Right kidney (tissue), 9 donors: ENCODE measurements at places on chromosomes 16 and 17.

- DNase-seq: no peak
Measured at GRCh38 chr17:728911-729310, 3.5 kb upstream of the TLCD3A start.

DNA sequence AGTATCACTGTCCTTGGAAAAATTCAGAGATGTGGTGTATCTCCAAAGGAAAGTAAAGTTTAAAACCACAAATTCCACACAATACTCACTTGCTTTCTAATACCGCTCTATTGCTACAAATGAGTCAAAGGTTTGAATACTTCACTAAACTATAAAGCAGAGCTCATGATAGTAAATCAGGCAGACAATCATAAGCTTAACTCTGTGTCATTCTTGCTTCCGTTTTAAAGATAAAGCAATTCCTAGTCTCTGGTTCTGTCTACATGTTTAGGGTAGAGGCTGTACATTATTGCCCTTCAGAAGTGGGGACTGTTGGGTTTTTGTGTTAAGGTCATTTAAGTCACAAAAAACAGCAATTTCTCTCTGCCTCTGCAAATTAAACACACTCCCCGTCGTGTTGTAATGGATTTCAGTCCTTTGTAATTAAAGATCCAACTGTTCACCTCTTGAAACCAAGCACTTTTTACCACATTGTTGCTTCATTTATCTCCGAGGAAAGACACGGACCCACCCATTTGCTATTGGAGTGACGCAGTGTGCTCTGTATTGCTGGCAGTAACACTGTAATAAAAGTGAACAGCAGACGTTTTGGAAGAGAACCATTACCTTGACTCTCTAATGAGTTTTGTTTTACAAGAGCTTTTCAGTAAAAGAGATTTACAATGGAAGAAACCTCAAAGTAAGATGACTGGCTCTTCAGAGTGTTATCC, 83.1 kb upstream of the CNTNAP4 start:
- peak; percentile 0 for DNase-seq

GRCh38 chr17:67481808-67482207, 104.7 kb downstream of the PITPNC1 start:
- DNase-seq: no peak

DNA sequence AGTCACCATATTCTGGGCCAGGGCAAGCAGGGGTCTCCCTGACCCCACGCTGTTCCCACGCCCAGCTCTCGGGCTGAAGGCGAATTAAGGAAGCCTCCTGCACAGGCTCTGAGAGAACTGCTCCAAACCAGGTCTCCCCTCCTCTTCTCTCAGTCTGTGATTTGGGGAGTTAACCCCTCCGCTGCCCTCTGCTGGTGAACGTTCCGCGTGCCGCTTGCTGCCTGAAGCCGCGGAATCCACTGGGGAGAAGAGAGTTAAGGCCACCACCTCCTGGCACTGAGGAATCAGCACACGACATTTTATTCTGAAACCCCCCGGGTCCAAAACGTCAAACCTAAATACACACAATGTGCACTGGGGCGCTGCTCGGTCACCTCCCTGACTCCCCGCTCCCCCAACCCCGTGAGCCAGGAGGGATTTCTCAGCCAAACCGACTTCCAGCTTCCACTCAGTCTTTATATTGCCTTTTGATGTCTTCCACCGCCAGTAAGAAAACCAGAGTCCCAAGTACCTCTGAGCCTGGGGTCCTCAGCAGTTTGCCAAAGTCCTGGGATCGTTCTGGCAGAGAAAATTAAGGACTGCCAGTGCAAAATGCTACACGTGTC, 54.4 kb upstream of the RCVRN start:
- DNase-seq: peak; percentile 64

DNA sequence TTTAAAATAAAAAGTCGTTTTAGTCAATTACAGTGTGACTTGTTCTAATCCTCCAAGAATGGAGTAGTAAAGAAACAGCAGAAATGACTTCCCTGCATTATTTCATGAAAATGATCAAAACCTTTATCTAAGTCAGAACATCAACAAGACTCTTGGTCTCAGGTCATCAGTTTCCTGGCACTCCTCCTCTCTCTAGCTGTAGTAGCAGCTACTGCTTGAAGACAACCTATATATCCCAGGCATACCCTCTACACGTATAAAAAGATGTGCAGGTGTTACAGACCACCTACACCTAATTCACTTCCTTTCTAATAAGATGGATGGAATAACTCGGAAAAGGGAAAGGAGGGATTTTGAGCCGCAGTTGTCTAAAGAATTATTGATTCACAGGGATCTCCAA, 1.6 kb upstream of the FBF1 start:
- no peak for DNase-seq

DNA sequence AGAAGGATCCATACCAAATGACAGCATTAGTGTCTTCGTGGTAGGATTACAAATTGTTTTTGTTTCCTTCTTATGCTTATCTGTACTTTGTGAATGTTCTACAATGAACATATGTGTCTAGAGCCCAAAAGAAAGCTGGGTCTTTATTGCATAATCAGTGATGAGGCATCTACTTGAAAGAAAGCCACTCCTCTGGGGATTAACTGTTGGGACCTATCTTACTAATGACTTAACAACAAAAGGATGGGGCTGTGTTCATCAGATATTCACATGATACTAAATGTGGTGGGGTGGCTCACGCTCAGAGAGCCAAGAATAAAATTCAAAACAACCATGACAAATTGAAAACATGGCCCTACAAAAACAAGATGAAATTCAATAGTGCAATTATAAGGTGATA, 160.2 kb downstream of the RGS9 start:
- no peak for DNase-seq

DNA sequence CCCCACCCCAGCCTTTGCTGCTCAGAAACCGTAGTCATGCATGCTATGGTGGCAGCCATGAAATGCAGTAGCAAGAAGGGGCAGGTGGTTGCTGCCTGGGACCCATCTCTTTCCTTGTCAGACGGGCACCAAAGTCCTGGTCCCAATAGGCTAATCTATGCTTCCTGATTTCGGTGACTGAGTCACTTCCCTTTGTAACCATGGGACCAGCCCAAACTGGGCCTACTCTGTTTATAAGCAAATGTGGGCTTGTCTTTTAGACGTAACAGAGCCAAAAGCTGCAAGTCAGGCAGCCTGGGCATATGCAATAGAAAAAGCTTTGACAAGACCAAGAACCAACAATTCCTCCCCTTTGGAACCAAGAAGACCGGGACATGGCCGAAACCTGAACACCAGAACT, 99.1 kb upstream of the RBBP6 start:
- no peak for DNase-seq

DNA sequence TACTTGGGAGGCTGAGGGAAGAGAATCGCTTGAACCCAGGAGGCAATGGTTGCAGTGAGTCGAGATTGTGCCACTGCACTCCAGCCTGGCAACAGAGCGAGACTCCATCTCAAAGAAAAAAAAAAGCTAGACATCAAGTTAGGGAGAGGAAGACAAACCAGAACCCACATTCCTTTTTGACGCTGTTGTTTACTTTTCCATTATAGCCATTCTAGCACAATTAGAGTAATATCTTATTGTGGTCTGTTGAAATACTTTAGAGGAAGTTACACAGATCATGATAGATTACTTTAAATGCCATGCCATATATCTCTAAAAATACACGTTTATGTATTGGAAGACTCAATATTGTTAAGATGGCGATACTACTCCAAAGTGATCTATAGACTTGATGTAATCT, 16.5 kb upstream of the ABCC1 start:
- DNase-seq: no peak

DNA sequence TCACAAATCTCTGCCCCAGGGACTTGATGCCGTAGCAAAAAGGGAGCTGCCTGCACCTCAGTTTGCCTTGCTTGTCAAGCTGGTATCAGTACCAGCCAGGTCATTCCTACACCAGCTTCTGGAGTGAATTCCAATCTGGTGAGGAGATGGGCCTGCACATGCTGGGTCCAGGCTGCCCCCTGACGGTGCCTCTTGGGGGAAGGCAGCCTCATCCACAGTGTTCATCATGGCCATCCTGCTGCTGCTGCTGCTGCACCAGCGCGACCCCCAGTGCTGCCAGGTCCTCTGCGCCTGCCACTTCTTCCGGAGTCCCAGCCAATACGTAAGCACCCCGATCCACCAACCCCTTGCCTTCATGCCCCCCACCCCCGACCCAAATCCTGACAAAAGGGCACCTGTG, 8.3 kb downstream of the MRPL27 start:
- no peak for DNase-seq

DNA sequence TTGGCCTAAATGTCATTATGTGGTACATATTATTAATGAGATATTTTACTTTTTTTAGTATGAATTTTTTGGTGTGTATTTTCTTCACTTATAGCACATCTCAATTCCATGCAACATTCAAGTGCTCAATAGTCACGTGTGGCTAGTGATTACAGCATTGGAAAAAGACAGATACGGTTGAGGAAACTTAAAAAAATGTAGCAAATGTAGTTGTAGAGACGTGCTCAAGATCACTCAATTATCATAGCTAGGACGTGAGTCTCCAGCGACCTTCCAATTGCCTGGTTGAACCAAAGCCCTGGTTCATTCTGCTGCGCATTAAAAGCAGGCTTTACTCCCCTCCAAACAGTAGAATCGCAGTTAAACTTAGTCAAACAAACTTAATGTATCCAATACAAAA, 1.2 kb upstream of the LIG3 start:
- no peak for DNase-seq

GRCh38 chr17:60845012-60845411, 167.4 kb downstream of the BCAS3 start:
- DNase-seq: no peak

DNA sequence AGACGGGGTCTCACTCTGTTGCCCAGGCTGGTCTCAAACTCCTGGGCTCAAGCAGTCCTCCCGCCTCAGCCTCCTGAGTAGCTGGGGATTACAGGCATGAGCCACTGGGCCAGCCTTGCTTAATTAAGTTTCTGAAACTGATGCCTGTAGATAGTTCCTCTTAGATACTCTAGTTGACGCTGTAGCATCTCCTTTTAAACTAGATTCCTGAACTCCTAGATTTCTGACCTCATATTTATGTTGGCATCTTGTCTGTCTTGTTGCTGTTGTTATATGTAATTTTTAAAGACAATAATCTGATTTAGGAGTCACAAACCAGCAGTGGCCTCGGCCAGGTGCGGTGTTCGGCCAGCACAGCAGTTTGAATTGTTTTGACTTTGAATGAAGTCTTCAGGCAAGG, 37.5 kb downstream of the DHRS7B start:
- DNase-seq: no peak

DNA sequence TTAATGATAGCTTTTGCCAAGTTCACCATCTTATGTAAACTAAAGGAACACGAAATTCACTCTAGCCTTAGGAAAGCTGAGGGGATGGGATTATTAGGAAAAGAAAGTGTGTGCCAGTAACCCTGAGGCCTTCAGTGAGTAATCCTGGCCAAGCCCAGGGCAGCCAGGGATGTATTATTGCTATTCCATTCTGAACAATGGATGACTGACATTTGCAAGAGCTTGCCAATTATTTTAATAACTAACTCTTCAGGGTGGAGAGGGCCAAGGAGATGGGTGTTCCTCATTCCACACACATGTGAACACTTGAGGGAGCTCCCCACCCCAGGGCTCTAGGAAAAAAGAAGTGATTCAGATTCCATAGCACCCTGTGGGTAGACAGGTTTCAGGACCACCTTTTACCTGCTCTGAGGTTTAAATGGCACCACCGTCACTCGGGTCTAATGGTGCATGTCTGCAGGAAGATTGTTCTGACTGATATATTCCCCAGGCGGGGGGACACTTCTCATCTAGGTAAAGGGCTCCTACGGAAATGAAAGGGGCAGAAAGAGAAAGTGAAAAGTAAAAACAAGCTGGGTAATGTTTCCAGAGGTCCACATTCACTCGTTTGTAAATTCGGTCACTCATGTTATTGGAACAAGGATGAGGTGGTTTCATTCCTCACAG, 41.5 kb downstream of the TK2 start:
- DNase-seq: no peak

DNA sequence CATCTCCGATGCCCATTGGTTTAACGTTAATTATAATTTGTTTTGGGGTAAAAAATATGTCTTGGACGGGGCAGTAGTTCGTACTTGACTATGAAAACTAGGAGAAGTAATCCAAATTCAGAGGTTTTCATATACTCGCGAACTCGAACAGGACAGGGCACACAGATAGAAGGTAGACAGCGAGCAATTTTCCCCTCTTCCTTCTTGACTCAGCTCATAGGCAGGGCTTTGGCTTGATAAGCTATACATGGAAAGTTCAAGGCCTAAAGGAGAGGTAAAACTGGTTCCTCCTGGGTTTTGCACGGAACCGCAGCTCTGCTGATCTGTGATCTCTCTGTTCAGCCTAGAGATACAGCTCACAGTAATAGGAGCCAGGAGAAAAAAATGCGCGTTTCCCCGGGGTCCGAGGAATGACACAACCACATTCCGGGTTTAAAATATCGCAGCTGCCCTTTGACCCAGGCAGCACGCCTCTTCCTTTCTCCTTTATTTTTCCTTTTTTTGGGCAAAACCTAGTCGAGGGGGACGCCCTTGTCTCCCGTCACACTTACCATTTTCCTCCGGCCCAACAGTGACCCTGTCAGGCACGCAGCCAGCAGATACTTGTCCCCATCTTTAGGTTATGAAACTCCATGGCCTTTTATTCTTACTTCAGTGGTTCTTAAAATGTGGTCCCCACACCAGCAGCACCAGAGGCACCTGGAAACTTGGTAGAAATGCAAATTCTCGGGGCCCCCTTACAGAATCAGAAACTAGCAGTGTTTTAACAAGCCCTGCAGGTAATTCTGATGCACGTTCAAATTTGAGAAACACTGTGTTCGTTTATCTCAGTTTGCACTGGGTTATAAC, 1.7 kb upstream of the LASP1 start:
- DNase-seq: peak; percentile 73

DNA sequence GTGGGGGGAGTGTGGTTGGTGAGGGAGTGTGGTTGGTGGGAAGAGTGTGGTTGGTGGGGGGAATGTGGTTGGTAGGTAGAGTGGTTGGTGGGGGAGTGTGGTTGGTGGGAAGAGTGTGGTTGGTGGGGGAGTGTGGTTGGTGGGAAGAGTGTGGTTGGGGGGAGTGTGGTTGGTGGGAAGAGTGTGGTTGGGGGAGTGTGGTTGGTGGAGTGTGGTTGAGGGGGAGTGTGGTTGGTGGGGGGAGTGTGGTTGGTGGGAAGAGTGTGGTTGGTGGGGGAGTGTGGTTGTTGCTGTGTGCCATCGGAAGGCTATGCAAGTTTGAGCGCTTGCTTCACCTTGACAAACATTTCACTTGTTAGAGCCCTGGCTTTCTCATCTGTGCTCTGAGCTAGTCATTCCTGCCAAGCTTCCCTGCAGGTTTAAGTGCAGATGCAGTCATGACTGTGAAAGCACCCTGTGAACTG, 20.1 kb downstream of the MINK1 start:
- DNase-seq: no peak

GRCh38 chr16:66750279-66751052, 943 bp downstream of the DYNC1LI2 start:
- DNase-seq: no peak

GRCh38 chr17:75587675-75588595, at the start of gene MYO15B:
Gene MYO15B, plus strand, starts transcription at chr17:75587800. Its CDS starts 258 bp downstream, at chr17:75588058.
- DNase-seq: peak; percentile 96

- no peak for DNase-seq
Measured at GRCh38 chr16:81720973-81721906, 57.9 kb upstream of the PLCG2 start.

- no peak for DNase-seq
Measured at GRCh38 chr16:29641561-29641960, 21.5 kb upstream of the SPN start.
